ENCODE measurements at places on chromosomes 1 and 21.
A peak's percentile ranks its signal among the peaks of the same experiment; 100 is the strongest.

DNA sequence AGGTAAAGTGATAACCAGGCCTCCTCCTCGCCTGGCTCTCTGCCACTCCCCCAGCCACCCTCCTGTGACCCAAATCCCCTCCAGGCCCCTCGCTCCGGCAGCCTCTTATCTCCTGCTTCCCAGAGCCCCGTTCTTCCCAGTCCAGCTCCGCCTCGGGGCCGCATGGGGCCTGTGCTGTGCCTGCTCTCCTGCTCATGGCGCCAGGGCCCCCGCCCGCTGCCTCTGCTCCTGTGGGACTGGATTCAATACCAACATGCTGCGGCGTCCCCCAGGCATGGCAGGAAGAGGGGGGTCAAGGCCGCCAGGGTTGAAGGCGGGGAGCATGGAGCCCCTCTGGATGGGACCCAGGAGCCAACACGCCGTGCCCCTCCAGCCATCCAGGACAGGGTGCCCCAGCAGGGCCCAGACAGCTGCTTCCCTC lies 213.0 kb upstream of the VAMP3 start:
- no peak for DNase-seq

DNA sequence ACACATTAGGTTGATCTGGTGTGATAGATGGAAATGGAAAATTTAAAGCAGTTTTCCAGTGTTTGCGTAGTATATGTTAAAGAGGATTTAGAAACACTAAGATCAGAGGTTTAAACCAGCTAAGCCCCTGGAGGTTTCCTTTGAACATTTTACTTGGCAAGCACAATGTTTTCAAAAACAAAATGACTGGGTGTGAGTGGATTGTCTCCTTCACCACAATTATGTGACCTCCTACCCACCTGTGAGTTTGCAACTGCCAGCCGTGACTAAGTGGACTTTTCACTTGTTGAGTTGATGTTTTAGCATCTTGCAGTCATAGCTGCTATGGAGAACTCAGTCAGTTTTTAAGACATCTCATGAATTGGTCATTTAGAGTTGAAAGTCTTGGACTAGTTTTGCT lies 4.7 kb downstream of the CCDC190 start:
- no peak for DNase-seq

GRCh38 chr1:22636927-22637326 lies 499 bp downstream of the C1QA start:
- DNase-seq: no peak

DNA sequence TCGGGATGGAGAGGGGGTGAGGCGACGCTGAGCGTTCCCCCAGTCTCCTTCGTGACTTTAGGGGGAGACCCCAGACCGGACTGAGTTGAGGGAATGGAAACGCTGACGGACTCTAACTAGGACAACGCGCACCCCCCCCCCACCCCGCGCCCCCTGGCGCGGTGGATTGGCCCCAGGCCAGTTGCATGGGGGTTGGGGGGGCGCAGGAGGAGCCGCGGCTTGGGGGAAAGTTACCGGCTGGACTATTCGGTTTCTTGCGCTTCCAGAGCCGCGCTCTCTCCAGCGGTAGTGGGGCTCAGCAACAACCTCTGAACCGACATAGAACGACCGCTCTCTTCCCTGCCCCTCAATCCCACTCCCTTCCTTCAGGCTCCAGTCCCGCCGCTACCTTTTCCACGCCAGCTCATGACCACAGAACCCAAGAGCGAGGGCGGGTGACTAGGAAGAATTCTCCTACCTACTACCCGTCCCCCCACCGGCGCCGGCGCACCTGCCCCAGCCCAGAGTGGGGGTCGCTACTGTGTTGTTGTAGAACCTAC lies 694 bp downstream of the ZBTB7B start:
- DNase-seq: peak; percentile 26

- DNase-seq: no peak
Observed at GRCh38 chr1:15402809-15403450, 6.8 kb upstream of the EFHD2 start.

GRCh38 chr1:67948151-67949080 lies 102.0 kb downstream of the DIRAS3 start:
- peak; percentile 0 for DNase-seq

DNA sequence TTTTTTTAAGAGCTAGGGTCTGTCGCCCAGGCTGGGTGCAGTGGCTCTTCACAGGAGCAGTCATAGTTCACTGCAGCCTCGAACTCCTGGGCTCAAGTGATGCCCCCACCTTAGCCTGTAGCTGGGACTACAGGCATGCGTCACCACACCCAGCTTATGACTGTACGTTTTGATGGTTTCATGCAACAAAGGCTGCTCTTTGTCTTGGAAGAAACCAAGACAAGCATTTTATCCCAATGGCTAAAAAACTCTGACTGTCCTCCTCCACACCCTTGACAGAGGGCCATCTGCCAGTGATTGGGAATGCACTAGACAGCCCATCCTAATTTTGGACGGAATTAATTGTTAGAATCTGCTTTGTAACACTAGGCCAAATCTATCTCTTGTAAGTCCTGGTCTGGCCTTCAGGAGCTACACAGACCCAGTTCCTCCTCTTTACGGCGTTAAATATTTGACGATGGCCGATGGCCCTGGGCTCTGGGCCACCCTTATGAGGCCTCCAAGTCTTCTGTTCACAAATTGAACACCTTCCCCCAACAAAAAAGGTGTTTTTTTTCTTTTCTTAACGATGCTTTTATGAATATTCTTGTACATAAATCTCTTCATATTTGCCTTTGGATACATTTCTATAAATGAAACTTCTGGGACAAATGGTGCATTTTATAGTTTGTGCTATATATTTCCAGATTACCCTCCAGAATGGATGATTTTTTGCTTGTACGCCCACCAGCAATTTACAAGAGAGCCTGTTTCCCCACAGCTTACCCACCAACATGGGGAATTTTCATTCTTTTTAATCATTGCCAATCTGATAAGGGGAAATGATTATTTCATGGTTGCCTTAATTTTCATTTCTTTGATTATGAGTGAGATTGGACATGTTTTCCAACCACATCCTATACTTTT lies 104.8 kb upstream of the SLC25A33 start:
- peak; percentile 52 for DNase-seq

- DNase-seq: no peak
Observed at GRCh38 chr21:31340942-31341487, 3.0 kb downstream of the TIAM1 start.

DNA sequence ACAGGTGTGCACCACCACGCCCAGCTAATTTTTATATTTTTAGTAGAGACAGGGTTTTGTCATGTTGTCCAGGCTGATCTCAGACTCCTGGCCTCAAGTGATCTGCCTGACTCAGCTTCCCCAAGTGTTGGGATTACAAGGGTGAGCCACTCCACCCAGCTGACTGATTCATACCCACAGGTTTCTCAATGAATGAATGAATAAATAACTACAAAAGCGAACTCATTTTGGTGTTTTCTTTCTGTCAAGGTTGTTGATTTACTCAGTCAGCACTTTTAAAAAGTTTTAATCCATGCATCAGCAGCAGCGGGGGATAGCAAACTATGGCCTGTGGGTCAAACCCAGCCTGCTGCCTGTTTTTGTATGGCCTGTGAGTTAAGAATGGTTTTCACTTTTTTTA lies 217.5 kb downstream of the FAF1 start:
- DNase-seq: no peak

DNA sequence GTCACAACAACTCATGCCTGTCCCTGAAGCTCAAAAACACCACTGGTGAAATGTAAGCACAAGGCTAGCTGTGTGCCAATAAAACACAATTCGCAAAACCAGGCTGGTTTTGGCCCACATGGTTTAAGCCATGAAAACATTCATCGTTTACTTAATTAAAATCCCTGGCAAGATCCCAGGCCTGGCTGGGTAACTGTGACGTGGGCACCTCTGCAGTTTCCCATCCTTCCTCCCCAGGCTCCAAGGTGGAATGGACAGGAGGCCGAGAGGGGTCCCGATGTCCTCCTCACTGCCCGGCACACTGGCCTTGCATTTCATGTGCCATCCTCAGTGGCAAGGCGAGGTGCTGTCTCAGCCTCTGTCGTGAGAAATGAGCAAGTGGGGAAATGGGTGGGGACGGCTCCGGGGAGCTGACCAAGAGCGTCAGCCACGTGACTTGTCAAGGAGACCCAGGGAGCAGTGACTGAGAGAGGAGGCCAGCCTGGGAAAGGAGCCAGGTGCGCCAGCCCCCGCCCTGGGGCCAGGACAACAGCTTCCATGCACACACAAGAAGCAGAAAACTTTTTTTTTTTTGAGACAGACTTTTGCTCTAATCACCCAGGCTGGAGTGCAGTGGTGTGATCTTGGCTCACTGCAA lies 153.1 kb upstream of the RAB4A start:
- no peak for DNase-seq

GRCh38 chr1:40636777-40637176 lies 28.7 kb downstream of the RIMS3 start:
- DNase-seq: no peak

DNA sequence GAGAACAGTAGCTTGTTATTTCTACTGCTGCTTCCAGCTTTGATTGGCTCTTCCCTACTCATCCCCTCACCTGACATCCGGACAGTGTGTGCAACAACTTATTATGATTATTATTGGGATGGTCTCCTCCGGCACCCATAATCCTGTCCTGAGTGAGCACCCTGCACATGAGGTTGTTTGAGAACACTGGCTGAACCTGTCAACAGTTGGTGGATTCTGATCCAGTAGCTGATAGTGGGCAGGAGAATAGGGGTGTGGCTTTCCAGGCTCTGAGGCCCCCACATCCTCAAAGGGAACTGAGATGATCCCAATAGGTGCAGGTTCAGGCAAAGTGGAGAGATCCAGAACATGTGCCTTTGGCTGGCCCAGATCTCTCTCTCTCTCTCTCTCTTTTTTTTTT lies 60.5 kb downstream of the RUNX1 start:
- no peak for DNase-seq

GRCh38 chr1:227357171-227357926 lies 39.1 kb upstream of the CDC42BPA start:
- peak; percentile 46 for DNase-seq

DNA sequence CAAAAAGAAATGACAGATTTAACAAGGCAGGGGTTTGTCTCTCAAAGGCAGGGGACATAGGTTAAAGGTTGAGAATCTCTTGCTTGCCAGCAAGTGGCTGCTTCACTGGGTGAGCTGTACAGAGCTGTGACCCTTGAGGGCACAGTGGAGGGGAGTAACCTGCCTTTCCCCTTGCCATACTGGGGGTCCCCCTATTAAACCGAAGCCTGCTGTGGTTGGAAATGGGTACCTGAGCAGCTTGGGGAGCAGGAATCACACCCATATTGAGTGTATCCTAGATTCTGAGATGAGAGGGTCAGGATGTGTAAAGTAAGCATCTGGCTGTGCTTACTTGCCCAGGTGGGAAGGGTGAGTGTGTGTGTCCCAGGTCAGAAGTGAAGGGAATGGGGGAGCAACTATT lies 31.8 kb downstream of the WNT4 start:
- DNase-seq: no peak

GRCh38 chr1:164754088-164754600 lies 195.2 kb downstream of the PBX1 start:
- DNase-seq: peak; percentile 42

- no peak for DNase-seq
Observed at GRCh38 chr1:238346340-238346739, 455.6 kb upstream of the ZP4 start.

DNA sequence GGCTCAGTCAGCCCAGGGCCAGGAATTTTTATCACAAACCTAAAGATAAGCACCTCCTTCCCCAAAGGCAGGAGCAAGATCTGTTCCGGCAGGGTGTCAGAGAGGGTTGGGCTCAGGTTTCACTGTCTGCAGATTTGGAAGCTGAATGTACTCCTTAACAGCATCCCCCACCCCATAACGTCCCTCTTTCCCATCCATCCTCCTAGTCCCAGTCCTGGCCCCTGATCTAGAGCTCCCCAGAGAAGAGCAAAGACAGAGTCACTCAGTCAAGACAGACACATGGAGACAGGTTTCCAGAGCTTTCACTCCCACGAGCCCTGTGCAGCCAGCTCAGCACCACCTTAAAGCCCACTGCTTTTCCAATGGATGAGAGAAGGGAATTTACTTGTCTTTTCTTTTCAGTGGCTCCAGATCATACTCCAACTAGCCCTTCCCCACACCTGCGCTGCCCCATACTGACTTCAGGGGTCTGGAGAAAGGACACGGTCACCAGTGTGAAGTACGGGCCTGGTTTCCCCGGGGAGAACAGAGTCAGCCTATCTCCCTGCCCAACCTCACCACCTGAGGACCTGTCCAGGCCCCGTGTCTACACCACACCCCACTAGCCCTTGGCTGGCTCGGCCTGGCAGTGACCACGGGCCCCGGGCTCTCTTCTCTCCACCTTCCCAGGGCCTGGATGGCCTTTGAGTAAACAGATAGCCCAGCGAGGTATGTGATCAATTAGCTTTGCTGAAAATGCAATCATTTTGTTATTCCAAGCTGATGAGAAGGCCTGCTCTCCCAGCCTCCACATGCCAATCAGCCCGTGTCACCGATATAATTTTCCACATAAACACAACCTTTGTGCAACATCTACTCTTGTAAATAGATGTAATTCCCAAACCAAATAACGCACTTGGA lies 249.1 kb downstream of the FOXD2 start:
- no peak for DNase-seq

GRCh38 chr1:27616441-27616840 lies 12.5 kb upstream of the AHDC1 start:
- DNase-seq: no peak

DNA sequence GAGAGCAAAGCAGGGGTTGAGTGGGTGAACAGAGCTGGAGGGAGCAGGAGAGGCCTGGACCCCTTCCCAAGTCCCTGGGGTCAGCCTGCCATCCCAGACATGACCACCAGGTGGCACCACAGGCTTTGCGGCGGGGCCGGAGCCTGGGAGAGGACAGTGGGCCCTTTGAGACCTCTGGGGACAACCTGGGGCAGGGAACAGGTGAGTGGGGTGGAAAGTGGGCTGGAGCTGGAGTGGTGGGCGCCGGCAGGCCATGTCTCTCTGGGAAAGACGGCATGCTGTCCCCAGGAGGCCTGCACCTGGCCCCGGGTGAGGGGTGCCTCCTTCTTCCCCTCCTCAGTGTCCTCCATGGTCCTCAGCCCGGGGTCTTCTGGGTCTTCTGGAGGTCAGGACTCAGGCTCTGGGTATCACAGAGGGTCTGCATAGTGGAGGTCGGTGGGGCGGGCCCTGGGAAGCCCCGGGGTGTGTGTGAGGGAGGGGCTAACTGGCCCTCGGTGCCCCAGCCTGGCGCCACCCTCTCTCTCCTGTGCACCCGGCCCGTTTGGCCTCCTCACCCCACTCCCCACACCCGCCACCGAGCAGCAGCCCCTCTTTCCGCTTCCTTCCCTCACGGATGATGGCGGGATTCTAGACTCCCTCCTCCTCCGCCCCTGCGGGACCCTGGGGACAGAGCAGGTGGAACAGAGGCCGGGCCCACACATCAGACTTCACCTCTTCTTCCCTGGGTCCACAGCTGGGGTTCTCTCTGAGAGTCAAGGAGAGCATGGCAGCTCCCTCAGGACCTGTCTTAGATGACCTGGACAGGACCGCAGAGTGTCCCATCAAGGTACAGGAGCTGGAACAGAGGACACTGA lies 28.5 kb upstream of the PKP1 start:
- DNase-seq: no peak

- DNase-seq: no peak
Observed at GRCh38 chr1:242546849-242547729, 22.6 kb upstream of the PLD5 start.
